Spleen (tissue), 13 donors: ENCODE measurements at places on chromosomes 2 and 18.

GRCh38 chr2:7634409-7634808, 717.2 kb downstream of the RNF144A start:
- DNase-seq, result no peak

DNA sequence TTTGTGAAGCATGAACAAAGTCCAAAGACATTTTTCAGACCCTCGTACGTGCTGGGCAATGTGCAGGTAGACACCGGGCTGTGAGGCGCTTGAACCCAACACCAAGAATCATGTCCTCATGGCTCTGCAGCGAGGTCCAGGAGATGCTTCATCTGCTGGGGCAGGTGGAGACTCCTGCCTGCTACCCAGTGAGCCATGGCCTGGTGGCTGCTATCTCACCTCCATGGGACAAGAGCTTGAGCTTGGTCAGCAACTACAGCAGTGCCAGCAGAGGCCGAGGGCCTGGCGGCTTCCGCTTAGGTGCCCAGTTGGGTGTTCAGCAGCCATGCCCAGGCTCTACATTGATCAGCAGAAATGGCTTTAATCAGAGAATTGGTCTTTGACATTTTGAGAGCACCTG, 281.0 kb upstream of the HS6ST1 start:
- DNase-seq, result peak; percentile 43

GRCh38 chr2:169363560-169364150, 1.3 kb upstream of the LRP2 start:
- peak; percentile 79 for DNase-seq

GRCh38 chr18:45725336-45725735, 1.4 kb downstream of the SLC14A1 start:
- DNase-seq, result no peak

DNA sequence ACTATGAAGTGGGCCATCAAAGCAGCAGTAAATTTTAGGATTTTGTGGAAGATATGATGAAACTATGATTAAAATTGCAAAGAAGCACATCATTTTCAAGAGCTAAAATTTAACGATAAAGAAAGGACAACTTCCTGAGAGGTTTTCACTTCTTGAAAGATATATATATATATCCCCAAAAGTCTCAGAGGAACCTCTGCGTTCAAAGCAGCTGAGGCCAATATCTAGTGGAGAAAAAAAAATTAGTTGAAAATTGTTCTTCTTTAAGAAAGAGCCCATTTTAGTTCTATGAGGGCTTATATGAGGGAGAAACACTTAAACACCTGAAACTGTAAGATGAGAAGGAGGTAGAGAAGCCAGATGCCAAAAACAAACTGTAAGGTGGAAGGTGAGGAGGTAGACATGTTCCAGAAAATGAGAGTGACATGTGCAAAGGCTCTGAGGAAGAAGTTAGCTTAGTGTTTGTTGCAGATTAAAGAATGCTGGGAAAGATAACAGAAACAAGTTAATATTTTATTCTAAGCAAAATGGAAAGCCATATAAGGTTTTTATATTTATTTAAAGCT, 72.9 kb upstream of the VRK2 start:
- DNase-seq, result no peak

DNA sequence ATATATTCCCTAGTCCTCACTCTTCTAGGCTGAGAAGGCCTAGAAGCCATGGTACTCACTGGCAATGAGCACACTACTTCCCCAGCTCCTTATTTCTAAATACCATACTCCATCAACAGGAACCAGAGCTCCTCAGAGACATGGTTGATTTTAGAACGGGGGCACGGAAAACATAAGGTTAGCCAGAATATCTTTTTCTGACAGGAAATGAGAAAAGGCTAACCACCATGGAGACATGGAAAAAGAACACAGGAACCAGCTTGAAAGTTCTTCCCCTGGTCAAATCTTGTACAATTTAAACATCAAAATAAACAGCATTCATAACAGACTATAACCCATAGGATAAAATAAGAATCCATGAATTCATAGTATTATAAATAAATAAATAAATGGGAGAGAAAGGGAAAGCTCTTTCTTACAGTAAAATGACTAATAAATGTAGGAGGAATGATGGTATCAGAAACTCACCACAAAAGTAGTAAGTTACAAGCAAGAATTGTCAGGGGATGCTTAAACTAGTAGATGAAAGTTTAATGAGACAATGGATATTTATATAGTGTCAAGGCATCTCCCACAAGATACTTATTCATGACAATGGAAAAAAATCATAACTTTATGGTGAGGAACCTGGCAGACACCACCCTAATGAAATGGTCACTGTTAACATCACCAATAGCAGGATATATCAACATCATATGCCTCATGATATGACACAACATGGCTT, 20.6 kb upstream of the GCC2 start:
- no peak for DNase-seq

- no peak for DNase-seq
Measured at GRCh38 chr2:98442488-98442887, 2.2 kb upstream of the INPP4A start.

DNA sequence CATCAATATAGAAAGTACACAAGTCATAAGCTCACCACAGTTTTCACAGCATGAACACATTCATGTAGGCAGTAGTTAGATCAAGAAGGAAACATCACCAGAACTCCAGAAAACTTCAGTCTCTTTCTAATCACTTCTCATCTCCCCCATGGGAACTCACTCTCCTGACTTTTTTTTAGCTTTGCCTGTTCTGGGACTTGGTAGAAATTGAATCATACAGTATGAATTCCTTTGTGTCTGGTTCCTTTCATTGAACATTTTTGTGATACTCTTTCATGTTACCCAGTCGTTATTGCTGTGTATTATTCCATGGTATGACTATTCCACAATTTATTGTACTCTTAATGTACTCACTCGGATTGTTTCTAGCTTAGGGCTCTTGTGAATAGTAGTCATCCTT, 160.2 kb downstream of the TAF4B start:
- no peak for DNase-seq

- DNase-seq, result peak; percentile 57
Measured at GRCh38 chr2:10985901-10986535, 74.3 kb downstream of the KCNF1 start.

GRCh38 chr2:129087133-129087813, 768.6 kb upstream of the HS6ST1 start:
- DNase-seq, result no peak

GRCh38 chr18:78967692-78968091, 11.9 kb upstream of the SALL3 start:
- no peak for DNase-seq

DNA sequence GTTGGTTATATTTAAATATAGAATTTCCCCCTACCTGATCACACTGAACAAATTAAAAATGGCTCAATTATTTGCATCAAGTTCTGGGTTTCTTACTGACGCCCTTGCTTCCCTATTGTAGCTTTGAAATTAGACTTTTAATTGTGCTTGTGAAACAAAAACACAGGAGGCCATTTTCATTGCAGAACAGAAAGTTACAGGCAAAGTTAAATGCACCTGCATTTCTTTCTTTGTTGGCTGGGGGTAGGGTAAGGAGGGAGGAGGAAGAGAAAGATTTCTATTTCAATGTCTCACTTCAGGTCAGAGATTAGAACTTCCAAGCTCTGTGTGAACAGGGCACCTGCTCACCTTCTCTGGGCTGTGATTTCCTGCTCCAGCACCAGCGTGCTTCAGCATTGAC, 199.6 kb downstream of the BCL11A start:
- no peak for DNase-seq

- peak; percentile 84 for DNase-seq
Measured at GRCh38 chr2:131105950-131106801, 1.0 kb downstream of the PLEKHB2 start.

- no peak for DNase-seq
Measured at GRCh38 chr2:178912416-178913048, 105.3 kb upstream of the TTN start.

GRCh38 chr2:46029332-46029811, 267.8 kb upstream of the EPAS1 start:
- DNase-seq, result no peak

GRCh38 chr18:8635087-8635486, 25.9 kb downstream of the RAB12 start:
- DNase-seq, result no peak

DNA sequence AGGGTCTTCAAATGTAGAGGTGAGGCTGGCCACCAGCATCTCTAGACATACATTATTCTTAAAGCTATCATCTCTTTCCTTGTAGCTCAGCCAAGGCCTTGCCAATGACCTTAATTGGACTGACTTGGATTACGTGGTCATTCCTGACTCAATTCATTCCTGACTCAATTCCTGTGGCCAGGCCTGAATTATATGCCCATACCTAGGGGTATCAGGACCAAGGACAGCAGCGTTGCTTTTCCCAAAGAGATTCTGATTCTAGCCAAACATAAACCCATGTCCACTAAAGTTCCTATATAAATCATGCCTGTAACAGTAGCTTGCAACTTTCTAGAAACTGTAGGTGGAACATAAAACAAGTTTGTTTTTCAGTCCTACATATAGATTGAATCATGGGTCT, 231.7 kb downstream of the ARL6IP6 start:
- DNase-seq, result no peak

DNA sequence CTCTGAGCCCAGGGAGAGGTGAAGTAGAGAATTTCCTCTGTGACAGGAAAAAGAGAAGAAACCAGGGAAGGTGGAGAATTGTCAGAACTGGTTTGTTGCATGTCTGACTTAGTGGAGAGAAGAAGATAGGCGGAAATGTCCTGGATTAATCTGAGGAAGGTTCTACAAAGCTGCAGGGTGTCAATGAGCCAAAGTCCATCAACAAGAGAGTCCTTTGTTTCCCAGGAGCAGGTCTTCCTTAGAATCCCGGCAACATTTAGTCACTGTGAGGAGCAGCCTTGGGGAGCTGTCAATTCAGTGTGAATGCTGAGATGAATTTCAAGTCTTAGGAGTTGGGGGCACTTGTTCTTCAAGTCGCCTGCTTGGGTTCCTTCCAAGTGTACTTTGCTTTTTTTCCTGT, 88.4 kb upstream of the CELF4 start:
- no peak for DNase-seq

- DNase-seq, result no peak
Measured at GRCh38 chr2:228600265-228600664, 418.8 kb upstream of the SPHKAP start.
